NCI-H1105 treated with DMSO at 0.1 percent for 48 hours (cell line): ENCODE measurements at places on chromosomes 1 and 21.

GRCh38 chr1:39615086-39615673 lies 24.3 kb downstream of the HEYL start:
- DNase-seq = peak; percentile 5

DNA sequence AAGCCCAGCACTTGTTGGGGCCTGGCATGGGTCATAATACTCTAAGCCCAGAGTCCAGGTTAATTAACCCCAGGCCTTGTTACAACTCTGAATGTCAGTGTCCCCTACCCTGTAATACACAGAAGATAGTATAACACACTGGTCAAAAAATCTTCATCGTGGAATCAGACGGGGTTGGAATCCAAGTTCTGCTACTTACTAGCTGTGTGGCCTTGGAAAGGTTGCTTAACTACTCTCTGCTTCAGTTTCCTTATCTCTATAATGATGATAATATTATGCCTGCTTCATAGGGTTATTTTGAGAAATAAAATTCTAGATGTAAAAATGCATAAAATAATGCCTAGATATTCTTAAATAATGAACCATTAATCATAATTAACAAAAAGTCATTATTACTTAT lies 77.8 kb upstream of the CTTNBP2NL start:
- DNase-seq = no peak

DNA sequence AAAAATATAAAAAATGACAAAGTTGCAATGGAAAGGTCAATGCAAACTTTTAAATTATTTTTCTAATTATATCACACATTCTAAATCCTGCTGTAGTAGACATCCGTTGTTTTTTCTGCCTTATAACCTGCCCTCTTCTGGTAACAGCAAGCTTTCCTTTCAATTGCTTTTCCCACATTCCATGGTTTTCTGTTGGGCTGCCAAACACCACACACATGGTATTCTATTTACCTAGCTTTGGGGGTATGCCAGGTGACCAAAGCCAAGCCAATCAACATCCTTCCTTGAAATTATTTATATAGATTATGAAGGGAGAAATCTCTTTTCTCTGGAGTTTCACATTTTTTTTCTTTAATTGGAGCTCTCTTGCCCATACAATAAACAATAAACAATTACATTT lies 3.4 kb upstream of the LAMC1 start:
- DNase-seq = no peak

- peak; percentile 8 for DNase-seq
These were observed 79.4 kb upstream of the SLC25A33 start for GRCh38 chr1:9459816-9460407.

- peak; percentile 84 for DNase-seq
These were observed 51.8 kb upstream of the TARDBP start for GRCh38 chr1:10960411-10961299.

- no peak for DNase-seq
These were observed 13.6 kb downstream of the THAP3 start for GRCh38 chr1:6638226-6638625.

DNA sequence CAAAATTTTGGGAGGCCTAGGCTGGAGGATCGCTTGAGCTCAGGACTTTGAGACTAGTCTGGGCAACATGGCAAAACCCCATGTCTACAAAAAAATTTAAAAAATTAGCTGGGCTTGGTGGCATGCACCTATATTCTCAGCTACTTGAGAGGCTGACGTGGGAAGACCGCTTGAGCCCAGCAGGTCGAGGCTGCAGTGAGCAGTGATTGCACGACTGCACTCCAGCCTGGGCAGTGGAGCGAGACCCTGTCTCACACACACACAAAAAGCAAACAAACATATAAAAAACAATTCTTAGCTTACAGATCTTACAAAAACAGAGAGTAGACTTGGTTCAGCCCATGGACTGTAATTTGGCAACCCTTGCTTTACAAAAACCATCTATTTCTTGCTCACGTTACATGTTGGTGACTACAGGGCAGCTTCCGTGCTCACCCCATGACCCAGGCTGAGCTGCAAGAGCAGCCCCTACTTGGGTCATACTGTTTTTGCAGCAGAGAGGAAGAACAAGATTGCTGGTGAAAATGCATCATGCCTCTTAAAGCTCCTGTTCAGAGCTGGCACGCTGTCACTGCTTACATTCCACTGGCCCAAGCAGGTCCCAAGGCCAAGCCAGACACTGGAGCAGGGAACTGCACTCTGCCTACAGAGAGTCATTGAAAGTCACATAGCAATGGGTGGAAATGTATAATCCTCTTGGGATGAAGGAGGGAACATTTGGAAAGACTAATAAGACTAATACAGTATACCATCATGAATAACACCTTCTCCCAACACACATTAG lies 13.4 kb upstream of the ZBTB8A start:
- DNase-seq = no peak

- DNase-seq = no peak
These were observed 367.3 kb downstream of the SMYD3 start for GRCh38 chr1:246139745-246140182.

GRCh38 chr1:43622901-43623780 lies 26.8 kb upstream of the KDM4A start:
- no peak for DNase-seq

DNA sequence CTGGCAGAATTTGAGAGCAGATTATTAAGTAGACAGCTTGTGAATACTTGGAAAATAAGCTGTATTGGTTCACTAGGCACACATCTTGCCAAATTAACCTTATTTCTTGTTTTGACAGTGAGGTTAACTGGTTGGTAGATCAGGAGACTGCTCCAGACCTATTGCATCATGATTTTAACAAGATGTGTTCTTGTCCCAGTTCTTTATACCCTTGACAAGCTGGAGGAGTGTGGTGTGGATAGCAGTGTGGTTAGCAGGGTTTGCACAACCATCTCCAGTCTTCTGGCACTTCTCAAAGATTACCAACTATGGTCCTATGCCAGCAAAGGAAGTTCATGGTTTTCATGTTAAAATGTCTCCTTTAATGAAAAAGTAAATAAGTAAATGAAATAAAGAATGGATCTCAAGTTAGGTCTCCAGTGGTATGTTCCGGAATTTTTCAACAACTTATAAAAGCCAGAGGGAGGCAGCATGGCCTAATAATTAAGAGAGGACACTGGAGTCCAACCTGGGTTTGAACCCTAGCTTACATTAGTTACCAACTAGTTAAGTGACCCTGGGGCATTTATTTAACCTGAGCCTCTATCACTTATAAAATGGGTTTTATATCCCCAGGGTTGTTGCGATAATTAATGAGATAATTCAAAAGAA lies 34.1 kb downstream of the DDX20 start:
- peak; percentile 10 for DNase-seq

DNA sequence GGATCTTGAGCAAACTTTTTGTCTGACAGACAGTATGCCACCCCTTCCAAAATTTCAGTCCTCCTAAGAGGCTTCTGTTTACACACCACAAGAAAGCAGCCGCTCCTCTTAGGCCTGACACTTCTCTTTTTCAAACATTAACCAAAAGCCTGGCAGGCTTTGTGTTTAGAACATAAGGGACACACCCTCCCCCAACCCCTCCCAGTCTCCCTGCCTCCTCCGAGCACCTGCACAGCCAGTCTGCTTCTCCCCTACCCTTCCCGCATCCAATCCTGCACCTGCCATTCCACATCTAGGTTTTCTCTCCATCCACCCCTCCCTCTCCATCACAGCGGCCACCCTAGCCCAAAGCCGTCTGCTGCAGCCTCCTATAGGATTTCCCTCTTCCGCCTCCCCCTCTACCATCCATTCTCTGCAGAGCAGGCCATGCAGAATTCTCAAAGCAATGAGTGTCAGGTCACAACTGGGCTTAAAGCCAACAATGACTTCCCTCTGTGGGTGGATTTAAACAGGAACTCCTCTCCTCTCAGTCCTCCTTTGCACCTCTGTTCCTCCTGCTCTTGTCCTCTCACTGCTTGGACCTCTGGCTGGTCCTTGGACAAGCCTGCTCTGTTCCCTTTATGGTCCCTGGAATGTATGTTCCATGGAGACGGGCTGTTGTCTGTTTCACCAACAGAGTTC lies 478.2 kb downstream of the NPHP4 start:
- peak; percentile 98 for DNase-seq

DNA sequence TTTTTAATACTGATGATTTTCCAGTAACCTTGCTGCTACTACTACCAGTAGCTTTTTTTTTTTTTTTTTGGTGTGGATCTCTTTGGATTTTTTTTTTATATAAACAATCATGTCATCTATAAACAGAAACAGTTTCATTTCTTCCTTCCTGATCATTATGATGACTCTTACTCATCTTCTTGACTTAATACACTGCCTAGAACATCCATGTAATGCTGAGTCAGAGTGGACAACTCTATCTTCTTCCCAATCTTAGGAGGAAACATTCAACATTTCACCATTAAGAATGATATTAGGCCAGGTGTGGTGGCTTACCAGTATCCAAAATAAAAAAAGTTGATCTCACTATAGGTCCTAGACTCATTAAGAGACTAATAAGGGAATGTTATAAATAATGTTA lies 69.1 kb downstream of the RUSC1 start:
- DNase-seq = no peak

DNA sequence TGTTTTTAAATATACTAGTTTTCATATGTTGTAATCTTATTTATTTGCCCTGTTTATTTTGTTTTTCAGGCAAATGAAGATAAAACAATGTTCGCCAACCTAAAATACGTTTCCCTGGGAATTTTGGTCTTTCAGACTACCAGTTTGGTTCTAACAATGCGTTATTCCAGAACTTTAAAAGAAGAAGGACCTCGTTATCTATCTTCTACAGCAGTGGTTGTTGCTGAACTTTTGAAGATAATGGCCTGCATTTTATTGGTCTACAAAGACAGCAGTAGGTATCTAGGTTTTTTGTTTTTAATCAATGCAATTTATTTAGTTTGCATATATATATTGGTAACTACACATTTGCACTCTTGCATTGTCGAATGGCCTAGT lies 23.7 kb downstream of the SLC35A3 start:
- DNase-seq = no peak

- DNase-seq = no peak
These were observed 9.9 kb downstream of the CNIH3 start for GRCh38 chr1:224626042-224626441.

DNA sequence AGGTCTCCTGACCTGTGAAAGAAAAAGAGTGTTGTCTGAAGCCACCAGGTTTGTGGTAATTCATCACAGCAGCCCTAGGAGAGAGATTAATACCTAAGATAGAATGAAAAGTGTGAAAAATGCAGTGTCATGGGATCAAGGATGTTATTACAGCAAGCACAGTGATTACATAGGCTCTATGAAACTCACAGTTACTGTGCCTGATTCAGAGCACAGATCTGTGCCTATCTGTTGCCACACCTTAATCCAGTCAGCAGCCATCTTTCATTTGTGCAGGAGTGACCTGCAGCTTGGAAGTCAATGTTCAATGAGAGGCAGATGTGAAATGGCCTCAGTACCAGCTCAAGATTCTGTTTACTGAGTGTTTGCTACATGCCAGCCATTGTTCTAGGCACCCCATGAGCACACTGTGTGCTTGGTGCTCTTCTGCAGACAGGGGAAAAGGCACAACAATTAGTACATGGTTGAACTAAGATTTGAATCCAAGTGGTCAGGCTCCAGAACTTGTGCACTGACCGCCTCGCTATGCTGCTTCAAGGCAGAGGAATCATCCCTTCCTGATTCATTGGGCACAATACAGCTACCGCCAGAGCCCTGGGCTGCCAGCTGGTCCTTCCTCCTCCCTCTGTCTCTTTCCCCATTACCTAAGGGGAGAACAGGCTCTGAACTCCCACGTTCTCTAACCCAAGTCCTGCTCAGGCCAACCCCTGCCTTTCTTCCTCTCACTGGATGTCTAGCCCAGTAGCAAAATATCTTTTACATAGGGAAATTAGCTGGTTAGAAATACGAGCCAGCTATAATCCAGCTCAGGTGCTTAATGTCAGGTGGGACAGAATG lies 56.3 kb upstream of the NEK2 start:
- no peak for DNase-seq

DNA sequence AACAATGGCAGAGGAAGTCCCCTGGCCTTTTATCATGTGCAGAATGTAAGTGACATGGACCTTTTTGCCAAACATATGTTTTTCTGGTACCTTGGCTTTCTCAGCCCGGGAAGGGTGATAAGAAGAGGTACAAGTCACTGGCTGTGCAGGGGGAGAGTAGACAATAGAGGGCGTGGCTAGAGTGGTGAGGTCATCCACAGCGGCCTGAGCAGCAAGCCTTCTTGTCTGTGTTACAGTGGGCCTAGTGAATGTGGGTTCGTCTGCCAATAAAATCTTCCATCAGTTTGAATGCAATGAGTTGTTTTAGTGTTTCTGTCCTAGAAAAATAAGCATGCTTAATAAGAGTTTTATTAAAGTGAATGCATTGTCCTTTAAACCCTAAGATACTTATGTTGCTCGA lies 59.0 kb upstream of the PGD start:
- no peak for DNase-seq

DNA sequence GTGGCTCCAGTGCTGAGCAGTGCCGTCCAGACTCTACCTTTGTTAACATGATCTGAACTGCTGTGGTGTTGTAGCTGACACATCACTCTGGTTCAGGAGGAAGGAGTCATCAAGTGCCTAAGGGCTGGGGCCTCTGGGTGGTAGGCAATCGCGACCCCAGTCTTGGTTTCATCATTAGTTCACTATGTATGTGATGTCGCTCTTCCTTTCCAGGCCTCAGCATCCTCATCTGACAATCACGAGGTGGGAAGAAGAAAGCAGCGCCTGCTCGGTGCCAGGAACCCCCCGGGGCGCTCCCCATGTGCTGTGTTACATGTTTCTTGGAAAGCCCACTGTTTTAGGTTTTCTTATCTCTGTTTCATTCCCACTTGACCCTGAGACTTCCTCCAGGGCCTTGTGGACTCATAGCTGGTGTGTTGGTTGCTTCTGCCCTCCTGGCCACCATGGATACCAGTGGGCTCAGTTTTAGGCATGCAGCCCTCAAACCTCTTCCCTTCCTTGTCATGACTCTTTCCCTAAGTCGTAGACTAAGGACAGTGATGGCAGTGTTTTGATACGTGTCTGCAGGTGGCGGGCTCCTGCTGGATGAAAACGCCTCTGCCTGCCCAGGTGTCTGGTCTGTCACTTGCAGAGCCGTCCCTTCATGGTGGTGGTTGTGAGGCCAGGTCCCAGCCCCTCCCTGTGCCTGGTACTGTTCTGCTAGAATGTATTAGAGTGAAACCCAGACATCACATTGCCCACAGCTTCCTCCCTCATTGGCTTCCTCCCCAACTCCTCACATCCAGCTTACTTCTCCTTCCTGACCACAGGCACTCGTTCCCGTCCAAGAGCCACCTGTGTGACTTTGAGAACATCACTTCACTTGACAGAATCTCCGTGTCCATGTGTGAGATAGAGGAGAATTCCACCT lies 17.2 kb upstream of the FOXO6 start:
- no peak for DNase-seq

DNA sequence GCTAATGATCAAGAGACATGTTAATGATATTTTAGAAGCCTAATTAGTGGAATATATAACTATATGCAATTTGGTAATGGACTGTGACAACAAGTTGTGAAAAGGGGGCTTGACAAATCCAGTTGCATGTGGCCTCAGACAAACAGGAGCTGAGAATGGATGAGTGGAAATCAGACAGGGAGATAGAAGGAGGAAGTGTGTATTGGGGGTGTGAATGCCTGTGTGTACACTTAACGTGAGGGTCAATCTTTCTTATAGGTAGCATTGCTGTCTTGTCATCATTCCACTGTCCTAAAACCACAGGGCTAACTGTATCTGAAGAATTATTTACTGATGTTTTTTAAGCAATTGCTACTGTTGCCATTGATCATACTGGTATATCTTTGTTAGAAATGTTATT lies 64.8 kb downstream of the PBX1 start:
- DNase-seq = no peak

GRCh38 chr1:27592931-27593677 lies 10.8 kb downstream of the AHDC1 start:
- no peak for DNase-seq
